ENCODE measurements at places on chromosomes 1 and 21.

DNA sequence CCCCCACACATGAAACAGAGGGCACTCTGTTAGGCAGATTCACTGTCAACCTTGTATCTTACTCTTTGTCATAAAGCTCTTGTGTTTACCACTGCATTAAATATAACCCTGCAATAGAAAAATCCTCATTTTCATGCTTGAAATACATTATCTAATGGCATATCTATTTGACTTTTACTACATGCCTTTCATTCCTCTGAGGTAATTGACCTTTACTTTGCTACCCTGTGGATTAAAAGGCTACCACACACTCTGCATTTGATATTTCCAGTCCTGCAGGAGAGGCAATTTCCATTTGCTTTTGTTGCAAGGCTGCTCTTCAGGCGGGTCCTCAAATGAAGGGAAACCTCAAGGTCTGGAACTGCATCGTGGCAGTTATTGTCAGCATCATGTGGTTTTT lies 238.0 kb downstream of the NTNG1 start:
- DNase-seq: no peak

GRCh38 chr21:35150562-35151226 lies 101.6 kb upstream of the RUNX1 start:
- DNase-seq: no peak

DNA sequence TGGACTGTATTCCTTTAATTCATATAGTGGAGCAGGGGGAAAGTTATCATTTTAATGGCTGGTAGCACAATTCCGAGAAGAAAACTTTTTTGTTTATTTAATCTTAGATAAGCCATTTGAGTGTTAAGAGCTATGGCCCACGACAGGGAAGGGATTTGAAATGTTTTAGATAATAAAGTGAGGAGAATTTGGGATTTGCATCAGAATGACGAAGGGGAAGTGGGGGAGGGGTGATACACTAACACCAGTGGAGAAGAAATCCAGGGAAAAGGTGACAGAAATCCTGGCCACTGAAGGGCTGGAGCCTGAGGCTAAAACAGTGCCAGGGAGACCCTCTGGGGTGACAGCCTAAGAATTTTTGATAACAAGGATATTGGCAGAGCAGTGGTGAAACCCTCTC lies 21.0 kb downstream of the LEPR start:
- no peak for DNase-seq

GRCh38 chr1:227786673-227787512 lies 28.6 kb upstream of the PRSS38 start:
- DNase-seq: no peak

- no peak for DNase-seq
Measured at GRCh38 chr1:112307930-112308591, 88.0 kb upstream of the CTTNBP2NL start.

GRCh38 chr21:35475009-35475408 lies 425.9 kb upstream of the RUNX1 start:
- no peak for DNase-seq

DNA sequence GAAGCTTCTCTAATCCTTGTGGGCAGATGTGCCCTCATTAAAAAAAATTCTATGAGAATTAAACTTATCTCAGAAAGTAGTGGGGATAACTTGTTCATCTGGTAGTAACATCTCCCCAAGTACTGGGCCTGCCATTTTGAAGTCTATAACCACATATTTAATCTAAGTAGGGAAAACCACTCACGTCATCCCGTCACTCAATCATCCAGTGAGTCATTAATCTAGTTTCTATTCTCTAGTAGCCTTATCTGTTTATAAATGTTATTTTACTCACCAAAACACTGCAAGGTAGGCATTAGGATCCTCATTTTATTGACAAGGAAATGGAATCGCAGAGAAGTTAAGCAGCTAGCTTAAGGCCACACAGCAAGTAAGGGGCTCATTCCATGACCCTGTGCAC lies 221.9 kb downstream of the ATG4C start:
- DNase-seq: peak; percentile 19

Measured in T-helper 2 cell (primary cell).